Sciatic nerve (tissue), 2 donors: ENCODE measurements at places on chromosomes 5 and 9.

DNA sequence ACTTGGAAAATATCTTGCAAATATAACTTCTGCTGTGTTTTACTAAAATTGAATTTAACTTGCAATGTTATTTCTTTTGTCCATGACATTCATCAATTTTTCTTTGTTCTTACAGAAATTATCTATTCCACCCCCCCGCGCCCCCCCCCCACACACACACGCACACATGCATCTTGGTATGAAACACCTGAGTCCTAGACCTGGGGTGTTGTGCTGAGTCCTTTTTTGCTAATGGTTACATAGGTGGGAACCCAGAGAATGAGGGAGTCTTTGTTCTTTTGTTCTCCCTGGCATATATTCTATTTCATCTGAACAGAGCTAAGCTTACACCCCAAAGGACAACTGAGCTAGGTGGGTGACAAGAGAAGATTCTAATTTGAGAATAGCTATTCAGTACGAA lies 308.9 kb downstream of the CWC27 start:
- DNase-seq: no peak

DNA sequence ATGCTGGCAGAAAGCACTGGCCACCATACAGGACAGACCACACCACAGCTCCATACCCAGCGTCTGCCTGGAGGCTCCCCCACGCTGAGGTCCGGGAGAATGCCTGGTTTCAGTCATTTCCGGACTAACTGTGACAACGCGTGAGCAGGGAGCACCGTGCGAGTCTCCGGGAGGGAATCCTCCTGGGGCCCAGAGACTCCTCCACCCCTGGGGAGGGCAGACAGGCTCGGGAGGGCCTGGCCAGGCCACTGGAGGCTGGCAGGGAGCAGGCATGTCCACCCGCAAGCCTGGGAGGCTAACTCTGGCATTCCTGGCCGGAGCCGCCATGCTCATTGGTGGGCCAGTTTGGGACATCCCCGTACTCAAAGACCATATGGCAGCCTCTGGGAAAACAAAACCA lies 6.5 kb downstream of the BRD3OS start:
- peak; percentile 42 for DNase-seq

- no peak for DNase-seq
Measured at GRCh38 chr9:18591261-18591660, 117.3 kb downstream of the ADAMTSL1 start.

DNA sequence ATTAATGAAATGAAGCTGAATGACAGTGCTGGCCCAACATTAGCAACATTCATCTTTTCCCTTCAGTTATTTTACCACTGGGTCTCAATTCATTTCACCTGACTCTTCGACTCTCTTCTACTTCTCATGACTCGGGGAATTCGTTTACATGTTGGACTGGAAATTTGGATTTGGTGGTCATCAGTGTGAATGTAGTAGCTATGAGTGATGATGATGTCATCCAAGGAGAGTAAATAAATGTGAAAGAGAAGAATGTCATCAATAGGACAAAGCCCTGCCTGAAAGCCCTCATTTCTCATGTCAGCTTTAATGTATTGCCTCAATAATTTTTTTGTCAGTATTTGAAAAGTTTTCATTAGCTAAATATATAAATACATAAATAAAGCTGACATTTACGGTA lies 21.9 kb upstream of the CFAP95 start:
- DNase-seq: no peak

DNA sequence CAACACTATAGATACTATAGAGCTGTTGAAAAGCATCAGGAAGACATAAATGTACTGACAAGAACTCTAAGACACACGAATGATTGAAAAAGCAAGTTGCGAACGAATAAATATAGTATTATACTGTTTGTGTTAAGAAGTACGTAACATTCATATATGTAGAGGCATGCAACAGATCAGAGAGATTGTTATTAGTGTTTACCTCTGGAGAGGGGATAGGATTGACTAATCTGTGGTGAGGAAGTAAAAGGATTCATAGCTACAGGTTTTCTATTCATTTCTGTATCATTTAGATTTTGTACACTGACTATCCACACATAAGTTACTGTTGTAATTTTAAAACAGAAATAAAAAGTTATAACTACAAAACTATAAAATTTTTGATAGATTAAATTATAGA lies 147.6 kb upstream of the SV2C start:
- no peak for DNase-seq

GRCh38 chr9:33041432-33042188 lies 16.5 kb downstream of the DNAJA1 start:
- DNase-seq: no peak

- no peak for DNase-seq
Measured at GRCh38 chr5:54881286-54882005, 103.9 kb downstream of the ESM1 start.

GRCh38 chr9:13841746-13842462 lies 472.0 kb downstream of the NFIB start:
- DNase-seq: no peak

- no peak for DNase-seq
Measured at GRCh38 chr9:22528485-22528884, 81.9 kb downstream of the DMRTA1 start.

GRCh38 chr9:109797509-109797908 lies 17.5 kb downstream of the PALM2AKAP2 start:
- DNase-seq: no peak

- DNase-seq: no peak
Measured at GRCh38 chr9:92291577-92291976, 1.9 kb downstream of the IARS1 start.

DNA sequence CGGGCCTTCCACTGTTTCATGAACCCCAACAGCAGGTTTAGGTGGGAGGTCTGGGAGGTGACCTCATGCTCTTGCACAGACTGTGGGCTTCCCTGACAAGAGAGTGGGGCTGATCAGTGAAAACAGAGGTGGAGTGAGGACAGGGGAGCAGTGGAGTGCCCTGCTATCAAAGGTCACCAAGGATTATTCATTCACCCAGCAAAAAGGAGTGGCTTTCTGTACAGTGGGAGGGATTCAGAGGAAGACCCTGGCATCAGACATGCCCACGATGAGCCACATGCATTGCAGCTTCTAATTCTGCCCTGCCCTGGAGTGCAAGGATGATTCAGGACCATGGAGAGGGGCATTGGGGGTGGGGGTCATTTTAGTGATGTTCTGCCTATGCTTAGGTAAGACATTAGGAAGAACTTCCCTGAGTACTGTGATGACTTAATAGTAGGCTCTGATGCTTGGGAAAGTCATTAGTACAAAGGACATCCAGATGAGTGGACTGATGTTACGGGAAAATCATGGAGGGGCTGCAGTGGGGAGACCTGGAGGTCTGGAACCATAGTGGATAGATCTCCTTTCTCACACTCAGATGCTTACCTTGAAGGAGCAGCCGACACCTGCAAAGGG lies 12.8 kb downstream of the TRAF1 start:
- no peak for DNase-seq
